Caudate nucleus (tissue), 63 donors: ENCODE measurements at places on chromosomes 1 and 21.

DNA sequence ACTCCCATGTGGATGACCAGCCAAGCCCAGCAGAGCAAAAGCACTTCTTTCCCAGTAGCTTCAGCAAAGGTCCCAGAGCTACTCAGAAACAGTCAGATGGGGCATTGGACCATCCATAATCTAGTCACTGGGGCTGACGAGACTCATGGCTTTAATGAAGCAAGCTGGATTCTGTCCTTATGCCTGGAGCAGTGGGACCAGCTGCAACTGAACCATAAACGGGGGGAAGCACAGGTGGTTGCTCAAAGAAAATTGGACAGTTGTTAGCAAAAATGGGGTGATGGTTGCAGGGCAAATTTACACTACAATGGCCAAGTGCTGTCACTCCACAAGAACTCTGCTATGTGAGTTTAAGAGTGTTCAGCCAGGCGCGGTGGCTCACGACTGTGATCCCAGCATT is 17.4 kb upstream of the FASLG start:
- no peak for DNase-seq

DNA sequence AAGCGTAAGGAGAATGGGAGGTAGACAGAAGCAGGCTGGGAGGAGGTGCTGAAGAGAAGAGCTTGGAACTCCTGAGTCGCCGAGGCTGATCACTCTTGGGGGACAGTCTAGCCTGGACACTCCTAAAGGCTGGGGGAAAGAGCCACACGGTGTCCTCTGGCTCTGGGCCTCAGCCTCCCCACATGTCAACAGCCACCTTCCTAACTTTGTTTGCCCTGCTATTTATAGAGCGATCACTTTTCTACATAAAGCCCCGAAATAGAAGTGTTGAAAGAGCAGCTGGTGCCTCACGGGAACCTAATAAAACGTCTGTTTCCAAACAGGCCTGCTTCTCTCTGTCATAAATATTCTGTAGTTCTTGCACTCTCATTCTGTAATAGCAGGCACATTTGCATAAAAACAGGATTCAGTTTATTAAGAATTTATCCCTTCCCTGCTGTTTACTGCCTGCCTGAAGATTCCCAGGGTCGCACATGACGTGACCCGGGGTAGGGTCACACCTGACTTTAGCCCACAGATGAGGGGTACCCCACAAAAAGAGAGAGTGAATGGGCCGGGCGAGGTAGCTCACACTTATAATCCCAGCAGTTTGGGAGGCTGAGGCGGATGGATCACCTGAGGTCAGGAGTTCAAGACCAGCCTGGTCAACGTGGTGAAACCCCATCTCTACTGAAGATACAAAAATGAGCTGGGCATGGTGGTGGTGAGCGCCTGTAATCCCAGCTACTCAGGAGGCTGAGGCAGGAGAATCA is 212.5 kb downstream of the TOMM20 start:
- DNase-seq, result no peak

- no peak for DNase-seq
Observed at GRCh38 chr1:31460027-31460426, 47.0 kb downstream of the SERINC2 start.

GRCh38 chr1:115411371-115412063 is 73.5 kb upstream of the NGF start:
- DNase-seq, result no peak

DNA sequence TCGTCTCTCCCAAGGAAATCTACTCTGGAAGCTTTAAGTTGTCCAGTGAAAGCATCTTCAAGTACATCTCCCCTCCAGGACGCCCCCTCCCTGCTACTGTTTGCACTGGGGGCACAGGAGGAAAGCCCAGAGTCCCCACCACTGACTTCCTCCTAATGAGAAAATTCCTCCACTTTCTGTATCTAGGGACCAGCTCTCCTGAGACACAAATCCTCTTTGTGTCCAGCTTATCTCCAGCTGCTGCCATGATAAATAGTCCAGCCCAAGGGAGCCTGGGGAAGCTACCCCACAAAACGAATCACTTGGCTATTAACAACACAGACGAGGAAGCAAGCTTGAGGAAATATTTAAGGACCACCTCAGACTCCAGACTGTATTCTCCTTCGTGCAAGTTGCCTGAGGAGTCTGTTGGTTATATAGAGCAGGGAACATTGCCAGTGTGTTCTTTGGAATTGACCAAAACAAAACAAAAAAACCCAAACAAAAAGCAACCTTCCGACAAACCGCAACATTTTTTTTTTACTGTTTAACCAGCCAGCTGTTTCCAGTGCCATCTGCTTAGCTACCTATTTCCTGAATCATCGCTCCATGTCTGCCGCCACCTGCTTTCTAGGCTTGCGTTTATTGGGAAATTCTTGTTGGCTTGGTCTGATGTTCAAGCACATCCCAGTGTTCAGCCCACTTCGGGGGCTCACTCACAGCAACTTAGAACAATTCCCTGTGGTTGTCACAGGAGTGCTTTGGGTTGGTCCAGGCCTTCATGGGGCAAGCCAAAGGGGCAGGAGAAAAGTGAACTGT is 7.7 kb downstream of the C1orf226 start:
- DNase-seq, result no peak

GRCh38 chr1:43418858-43419257 is 29.2 kb downstream of the SZT2 start:
- DNase-seq, result no peak

- no peak for DNase-seq
Observed at GRCh38 chr21:38478782-38479181, 19.5 kb downstream of the ERG start.

GRCh38 chr1:5961601-5962000 is 30.6 kb downstream of the NPHP4 start:
- no peak for DNase-seq

DNA sequence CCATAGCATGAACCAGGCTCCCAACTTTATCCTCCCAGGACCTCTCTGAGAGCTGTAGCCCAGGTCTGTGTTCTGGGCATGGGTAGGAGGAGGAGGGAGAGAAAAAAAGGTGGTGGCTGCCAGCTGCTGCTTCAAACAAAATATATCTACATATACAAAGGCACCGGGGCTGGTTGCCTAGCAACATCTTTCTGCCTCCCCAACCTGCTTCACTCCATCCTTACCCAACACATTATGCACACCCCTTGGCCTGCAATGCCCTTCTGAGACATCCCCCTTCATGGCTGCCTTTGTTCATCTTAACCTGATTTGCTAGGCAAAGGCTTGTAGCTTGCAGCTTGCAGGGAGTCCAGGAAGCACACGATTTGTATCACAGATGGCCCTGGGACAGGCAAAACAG is 27.2 kb upstream of the ATP1A1 start:
- DNase-seq, result no peak

DNA sequence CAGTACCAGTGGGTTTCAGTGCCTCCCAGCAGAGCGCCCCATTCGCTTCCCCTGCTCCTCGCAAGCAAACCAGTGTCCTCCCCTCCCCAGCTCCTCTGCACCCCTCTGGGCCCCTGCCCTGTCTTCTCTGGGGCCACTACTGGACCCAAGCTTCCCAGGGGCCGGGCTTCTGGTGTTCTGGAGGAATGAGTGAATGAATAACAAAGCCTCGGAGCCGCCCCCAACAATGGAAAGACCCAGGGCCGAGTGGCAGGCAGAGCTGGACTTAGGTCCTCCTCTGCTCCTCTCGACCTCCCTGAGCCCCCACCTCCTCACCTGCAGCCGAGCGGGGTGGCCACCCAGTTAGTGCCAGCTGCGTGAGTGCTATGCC is 37.6 kb downstream of the MATN1 start:
- no peak for DNase-seq

DNA sequence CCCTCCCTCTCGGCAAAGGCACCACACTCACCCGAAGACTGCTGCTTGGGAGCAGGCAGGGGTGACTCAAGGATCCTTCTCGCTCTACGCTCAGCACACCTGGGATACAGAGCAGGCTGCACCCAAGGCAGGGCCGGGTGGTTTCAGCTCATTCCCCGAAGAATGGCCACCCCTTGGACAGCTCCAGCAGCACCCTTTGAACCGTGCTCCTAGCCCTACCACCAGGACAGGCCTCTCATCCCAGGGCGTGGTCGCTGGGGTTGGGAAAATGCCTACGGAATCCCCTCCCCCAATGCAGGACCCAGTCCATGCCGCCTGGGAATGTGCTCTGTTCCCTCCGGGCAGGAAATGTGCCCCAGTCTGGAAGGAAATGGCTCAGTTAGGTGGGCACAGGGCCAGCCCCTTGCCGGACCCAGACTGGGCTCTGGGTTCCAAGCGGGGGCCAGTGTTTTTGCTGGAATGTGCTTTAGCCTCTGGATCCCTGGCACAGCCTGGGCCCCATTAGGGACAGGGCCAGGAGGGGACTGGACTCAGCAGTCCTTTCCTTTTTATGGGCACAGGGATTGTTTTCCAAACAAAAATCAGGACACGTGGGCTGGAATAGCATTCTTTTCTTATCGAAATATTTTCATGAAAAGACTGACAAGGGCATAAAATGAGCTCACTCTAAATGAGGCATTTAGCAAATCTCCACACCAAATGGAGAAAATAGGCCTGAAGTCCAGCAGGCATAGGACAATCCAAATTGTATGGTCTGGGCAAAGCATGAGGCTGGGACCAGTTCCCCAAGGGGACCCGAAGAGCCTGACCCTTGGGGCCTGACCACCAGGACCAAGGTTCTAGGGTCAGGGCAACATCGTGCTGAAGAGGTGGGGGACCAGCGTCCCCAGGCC is 7.3 kb downstream of the TMEM82 start:
- no peak for DNase-seq

GRCh38 chr1:52756020-52756419 is 29.8 kb downstream of the ZYG11B start:
- DNase-seq, result no peak

- peak; percentile 71 for DNase-seq
Observed at GRCh38 chr1:36420836-36421317, 23.2 kb upstream of the LSM10 start.

DNA sequence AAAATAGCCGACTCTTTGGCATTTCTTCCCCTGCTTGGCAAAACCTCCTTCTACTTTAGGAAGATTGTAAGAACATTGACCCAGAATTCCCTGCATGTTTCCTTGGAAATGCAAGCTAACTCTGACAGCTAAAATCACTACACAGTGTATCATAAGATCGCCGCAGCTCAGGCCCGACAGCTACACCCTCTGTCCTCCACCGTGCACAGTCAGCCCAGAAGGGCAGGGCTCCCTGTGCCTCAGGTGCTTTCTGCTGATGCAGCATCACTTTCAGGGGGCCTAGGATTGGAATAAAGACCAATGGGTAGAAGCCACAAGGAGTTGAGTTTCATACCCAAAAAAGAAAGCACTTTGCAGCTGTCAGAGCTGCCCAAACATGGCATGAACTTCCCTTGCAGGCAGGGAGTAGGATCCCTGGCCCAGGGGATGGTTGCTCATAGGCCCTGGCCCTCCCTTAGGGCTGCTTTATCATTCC is 145.3 kb downstream of the SEC16B start:
- DNase-seq, result no peak

DNA sequence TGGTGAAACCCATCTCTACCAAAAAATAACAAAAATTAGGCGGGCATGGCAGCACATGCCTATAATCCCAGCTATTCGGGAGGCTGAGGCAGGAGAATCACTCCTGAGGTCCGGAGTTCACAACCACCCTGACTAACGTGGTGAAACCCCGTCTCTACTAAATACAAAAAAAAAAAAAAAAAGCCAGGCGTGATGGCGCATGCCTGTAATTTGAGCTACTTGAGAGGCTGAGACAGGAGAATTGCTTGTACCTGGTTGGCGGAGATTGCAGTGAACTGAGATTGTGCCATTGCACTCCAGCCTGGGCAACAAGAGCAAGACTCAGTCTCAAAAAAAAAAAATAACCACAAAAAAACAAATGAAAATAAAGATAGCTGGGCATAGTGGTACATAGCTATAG is 42.3 kb downstream of the CC2D1B start:
- DNase-seq, result no peak

DNA sequence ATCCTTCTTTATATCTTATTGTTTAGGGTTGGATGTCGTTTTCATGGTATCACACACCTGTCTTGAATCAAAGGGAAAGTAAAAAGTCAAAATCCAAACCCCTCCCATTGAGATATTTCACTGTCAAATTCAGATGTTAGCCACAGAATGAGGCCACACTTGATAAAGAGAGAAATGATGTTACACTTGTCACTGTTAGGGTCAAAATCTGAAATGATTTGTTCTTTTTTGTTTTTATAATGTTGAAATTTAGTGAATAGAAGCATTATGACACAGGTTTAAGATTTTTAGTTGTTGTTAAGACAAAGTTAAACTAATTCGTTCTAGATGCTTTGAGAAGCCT is 13.1 kb downstream of the NFIA start:
- DNase-seq, result no peak

- no peak for DNase-seq
Observed at GRCh38 chr1:33515112-33515511, 42.7 kb downstream of the ZSCAN20 start.

DNA sequence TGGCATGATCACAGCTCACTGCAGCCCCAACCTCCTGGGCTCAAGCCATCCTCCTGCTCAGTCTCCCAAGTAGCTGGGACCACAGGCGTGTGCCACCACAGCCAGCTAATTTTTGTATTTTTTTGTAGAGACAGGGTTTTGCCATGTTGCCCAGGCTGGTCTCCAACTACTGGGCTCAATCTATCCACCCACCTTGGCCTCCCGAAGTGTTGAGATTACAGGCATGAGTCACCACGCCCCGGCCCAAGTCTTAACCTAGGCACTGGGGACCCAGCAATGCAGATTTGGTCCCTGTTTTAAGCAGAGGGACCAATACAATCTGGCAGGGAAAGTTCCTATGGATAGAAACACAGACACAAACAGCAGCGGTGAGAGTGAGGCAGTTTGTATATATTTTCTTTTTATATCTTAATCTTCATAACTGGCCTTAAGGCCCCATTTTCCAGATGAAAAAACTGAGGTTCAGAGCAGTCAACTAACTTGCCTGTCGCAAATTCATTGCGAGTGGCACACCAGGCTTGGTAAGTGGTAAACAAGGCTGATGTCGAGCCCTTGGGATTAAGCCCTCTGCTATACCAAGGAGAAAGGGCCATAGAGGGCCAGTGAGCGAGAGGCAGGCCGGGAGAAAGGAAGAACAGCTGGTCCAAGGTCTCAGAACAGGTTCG is 77.8 kb upstream of the TINAGL1 start:
- DNase-seq, result no peak

DNA sequence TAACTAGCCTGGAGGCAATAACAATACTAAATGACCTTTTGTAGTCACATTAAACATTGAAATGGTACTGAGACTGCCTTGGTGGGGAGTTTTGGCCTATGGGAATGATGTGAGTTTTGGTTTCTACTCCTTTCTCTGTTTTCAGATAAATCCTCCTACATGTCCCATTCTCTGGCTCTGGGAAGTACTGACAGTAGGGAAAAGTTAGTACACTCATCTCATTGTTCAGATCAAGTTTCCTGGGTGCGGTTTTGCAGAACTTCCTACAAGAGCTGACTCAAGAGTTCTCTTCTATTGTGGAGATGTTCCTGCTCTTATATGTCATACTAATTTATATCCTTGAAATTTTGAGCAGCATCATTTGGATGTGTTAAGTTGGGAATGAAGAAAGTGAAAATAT is 74.2 kb upstream of the MACF1 start:
- DNase-seq, result no peak

GRCh38 chr1:244157731-244158438 is 106.8 kb downstream of the ZBTB18 start:
- DNase-seq, result no peak

GRCh38 chr1:86394416-86394815 is 1.7 kb downstream of the ODF2L start:
- no peak for DNase-seq

- DNase-seq, result no peak
Observed at GRCh38 chr1:159342761-159343425, 40.8 kb downstream of the FCER1A start.
